ENCODE measurements at places on chromosomes 13 and 19. TPM values are rescaled to one million over a fixed set of nuclear protein-coding genes. Genes with fewer than 3 reads are reported as not detected.

- DNase-seq = no peak
These were observed 591 bp downstream of the DEDD2 start for GRCh38 chr19:42216653-42217519.

GRCh38 chr13:45718063-45718462 is 15.9 kb downstream of the CBY2 start:
- no peak for DNase-seq

GRCh38 chr19:41991025-41991424 is 3.0 kb downstream of the ATP1A3 start:
- no peak for DNase-seq

The PSG6 gene
- polyA plus RNA-seq = 1.5 TPM

DNA sequence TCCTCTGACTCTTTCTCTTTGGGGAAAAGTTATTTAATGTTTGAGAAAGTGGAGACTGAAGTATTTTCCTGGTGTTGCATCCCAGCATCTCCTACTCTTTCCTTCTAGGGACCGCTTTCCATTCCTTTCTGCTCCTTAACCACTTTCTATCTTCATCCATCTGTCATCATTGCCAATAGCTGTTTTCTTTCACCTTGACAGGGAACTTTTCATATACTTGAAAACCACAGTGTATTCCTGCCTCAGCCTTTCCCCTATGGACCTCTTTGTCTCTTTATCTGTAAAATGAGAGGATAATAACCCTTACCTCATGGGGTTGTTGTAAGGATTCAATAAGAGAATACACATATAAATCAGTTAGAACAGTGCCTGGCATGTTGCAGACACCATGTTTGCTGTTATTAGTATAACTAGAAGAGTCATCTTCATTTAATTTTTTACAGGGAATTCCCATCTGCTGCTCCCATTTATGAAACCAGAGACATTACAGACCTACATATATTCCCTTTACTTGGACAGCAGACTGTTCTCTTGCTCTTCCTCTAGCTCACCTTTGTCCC is 31.8 kb downstream of the LCP1 start:
- DNase-seq = no peak

- DNase-seq = no peak
These were observed 486 bp upstream of the SPINT2 start for GRCh38 chr19:38263689-38264485.
